ENCODE measurements at places on chromosomes 5 and 9.
A peak's percentile ranks its signal among the peaks of the same experiment; 100 is the strongest.

DNA sequence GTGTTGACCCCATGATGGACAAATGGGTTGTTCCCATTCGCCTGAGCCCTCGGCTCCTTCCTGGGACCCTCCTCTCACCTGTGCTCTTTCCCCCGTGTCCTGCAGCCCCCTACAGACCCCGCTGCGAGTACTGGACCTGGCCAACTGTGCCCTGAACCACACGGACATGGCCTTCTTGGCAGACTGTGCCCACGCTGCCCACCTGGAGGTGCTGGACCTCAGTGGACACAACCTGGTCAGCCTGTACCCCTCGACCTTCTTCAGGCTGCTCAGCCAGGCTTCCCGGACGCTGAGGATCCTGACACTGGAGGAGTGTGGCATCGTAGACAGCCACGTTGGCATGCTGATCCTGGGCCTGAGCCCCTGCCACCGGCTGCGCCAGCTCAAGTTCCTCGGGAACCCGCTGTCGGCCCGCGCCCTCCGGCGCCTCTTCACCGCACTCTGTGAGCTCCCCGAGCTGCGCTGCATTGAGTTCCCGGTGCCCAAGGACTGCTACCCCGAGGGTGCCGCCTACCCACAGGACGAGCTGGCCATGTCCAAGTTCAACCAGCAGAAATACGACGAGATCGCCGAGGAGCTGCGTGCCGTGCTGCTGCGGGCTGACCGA lies 3.4 kb downstream of the LRRC14B start:
- DNase-seq, result no peak

GRCh38 chr5:36523450-36523849 lies 83.0 kb upstream of the SLC1A3 start:
- no peak for DNase-seq

DNA sequence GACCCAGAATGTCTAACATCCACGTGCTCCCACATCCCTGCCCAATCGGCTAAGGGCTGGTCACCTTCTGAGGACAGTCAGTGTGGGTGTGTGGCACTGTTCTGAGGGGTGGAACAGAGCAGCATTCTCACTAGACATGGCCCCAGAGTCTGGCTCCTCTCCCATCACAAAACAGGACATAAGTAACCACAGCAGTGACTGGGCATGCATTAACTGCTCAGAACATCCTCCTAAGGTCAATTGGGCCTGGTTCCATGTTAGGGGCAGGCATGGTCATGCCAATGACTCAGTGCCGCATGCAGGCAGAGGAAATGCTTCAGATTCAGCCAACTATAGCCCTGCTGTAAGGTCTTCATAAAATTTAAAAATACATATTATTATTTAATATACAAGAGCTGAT lies 12.9 kb downstream of the MACROH2A1 start:
- DNase-seq, result no peak

DNA sequence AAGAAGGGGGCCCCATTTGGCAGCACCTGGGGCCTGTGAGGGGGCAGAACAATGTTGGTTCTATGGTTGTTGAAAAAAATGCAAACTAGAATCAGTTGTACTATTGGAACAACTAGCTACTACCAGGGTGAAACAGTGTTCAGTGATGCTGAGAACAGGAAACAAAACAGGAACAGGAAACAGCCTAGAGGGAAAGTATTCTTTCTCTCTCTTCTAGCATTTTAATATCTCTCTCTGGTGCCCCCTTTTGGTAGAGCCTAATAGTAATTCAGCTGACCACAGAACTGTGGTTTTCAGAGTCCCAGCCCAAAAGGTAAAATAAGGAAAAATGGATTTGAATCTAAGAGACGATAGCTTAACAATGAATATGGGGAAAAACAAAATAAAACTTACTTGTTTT lies 138.0 kb upstream of the KCNN2 start:
- DNase-seq, result no peak

DNA sequence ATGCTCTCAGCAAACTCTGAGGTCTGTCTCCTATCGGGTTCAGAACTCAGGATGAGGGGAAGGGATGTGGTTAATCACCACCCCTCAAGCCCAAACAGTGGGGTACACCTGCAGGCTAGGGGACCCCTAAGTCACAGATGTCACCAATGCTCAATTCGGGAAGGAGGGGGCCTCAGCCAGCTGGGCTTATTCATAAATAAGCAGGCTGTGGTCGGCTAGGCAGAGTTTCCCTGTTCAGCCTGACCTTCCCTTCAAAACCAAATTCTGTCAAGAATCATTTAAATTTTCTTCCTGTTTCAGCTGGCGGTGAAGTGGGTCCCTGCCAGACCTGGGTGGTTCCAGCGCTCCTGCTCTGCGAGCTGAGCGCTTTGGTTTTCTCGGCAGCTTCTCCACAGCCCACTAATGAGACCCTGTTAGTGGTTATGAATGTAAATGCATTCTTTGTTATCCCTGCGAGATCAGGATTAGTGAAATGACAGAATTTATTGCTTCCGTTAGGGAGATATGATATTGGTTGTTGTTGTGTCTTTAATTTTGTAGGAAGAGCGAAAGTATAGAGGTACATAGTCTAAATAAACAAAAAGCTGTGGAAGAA lies 68.3 kb downstream of the AK8 start:
- DNase-seq, result no peak

DNA sequence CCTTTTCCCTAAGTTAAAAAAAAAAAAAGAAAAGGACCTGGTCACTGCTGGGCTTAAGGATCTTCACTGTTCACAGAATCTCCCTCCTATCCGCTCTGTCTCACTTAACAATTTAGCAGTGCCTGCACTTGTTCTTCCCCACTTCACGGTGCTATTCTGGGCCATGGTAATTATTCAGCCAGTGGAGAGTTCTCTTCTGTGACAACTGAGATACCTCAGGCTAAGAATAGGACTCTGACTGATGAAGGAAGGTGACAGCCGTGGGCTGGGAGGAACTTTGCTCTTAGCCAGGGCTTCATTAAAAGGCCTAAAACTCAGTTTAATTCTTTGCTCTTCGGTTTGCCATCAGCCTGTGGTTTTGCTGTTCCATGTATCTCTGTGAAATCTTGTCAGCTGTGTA lies 51.9 kb upstream of the ENTREP1 start:
- no peak for DNase-seq

GRCh38 chr9:3285365-3286161 lies 240.2 kb downstream of the RFX3 start:
- DNase-seq, result peak; percentile 35

DNA sequence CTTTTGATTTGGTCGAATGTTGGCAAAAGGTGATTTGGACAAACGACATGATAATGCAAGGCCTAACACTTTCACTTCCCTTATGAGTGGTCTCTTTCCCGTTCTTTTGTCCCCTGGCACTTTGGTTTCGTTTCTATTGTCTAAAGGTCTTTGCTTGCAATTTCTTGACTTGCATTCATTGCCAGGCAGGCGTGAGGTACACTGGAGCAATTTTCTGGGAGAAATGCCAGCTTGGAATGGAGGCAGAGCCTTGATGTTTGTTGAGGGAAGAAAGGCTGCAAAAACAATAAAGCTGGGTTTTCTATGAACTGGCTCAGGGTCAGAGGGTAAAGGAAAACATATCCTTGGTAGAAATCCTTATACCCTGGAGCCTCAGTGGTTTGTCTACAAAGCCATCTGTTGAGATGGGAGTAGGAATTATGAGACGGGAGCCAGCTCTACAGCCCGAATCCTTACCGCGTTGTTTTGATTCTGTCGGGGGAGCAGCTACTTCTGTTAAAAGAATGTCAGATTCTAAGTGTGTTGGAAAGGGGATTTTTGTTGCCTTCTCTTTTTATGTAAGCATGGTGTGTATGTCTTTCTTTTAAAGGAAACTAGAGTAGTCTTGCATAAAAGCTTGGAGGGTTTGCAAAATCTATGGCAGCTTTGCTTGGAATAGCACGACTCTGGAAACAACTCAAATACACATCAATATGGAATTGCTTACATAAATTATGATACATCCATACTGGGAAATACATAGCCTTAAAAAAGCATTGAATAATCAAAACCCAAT lies 158.9 kb downstream of the RMI1 start:
- DNase-seq, result no peak

DNA sequence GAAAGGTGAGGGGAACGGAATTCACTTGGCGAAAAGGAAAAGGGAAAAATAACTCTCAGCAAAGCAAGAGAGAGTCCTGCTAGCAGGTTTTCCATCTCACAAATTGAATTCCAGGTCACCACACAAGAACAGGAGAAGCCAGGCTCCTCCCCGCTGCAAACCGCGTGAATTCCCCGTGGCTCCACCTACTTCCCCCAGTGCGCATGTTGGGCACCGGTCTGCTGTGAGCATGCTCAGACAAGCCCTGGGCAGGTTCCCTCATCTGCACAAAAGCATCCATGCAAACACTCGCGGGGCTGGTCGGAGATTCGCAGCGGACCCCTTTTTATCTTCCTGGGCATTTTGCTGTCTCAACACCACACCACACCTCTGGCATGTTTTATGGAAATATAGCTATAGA lies 58.5 kb upstream of the S1PR3 start:
- no peak for DNase-seq

DNA sequence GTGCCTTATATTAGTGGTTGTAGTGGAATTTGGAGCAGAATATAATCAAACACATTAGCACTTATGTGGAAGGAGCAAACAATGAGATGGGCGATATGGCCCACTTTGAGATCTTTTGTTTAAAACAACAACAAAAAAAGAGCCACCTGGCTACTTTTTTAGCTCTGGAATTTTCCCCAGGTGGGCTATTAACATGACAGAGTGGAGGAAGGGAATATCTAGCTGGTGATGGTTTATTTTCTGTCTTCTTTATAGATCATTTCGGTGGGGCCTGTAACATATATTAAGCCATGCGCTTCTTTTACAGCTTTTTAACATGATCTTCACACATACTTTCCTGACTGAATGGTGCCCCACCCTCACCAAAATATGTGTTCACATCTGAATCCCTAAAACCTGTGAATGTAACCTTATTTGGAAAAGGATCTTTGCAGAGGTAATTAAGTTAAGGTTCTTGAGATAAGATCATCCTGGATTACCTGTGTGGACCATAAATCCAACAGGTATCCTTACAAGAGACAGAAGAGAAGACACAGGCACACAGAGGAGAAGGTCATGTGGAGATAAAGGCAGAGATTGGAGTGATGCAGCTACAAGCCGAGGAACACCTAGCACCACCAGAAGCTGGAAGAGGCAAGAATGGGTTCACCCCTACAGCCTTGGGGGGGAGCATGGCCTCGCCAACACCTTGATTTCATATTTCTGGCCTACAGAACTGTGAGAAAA lies 16.6 kb upstream of the ENTREP1 start:
- DNase-seq, result no peak

GRCh38 chr9:131627648-131628458 lies 82.5 kb downstream of the PRRT1B start:
- DNase-seq, result no peak

GRCh38 chr9:26263478-26263877 lies 585.2 kb upstream of the TUSC1 start:
- DNase-seq, result no peak

GRCh38 chr5:164220522-164220921 lies 715.1 kb downstream of the MAT2B start:
- DNase-seq, result no peak

DNA sequence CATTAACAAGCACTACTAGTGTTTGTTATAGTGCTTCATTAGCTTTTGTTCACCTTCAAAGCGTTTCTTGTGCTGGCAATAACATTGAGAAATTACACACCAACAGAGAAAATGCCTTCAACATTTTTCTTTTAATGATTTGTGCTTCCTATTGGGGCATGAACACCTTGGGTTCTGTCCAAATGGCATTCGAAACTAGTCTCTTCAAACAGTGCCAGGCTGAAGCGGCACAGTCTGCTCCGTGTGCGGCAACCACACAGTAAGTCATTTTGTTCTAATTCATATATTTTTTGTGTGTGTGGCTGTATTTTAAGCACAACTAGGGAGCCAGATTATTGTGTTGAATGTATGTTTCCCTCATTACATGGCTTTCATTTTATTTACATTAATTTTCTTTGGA lies 414.7 kb upstream of the SGCD start:
- no peak for DNase-seq

- DNase-seq, result no peak
Measured at GRCh38 chr9:136426787-136427186, 12.9 kb downstream of the INPP5E start.

- no peak for DNase-seq
Measured at GRCh38 chr9:77022783-77023440, 3.5 kb downstream of the FOXB2 start.

DNA sequence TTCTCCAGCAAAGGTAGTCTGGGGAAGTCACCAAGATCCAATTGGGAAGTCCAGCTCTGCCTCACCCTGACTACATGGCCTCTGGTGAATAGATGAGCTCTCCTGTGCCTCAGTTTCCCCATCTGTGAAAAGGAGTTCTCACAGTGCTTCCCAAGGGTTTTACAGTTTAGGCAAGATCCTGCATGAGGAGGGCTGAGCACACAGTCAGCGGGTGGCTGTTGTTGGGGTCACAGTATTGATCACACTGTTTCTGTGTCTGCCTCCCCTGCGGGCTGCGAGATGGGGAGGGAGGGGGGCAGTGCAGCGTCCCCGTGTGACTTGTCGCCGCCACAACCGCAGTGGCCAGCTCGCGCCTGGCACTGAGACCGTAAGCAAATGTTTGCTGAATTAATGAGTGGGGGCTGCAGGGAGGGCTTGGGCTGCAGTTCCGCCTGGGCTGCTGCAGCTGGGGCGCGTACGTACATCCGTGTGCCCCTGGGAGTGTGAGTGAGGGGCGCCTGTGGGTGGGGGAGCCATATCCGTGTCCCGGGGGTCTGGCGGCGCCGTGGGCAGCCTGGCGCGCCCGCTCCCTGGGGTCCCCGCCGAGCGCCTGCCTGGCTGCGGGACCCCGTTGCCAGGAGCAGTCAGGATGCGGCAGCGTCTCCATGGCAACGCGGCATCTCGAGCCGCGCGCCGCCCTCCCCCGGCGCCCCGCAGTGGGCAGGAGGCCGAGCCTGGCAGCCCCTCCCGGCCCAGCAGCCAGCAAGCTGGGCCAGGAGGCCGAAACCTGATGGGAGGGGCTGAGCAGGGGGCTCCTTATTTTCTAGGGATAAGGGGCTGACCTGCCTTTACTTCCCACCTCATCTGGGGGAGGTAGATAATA lies 31.4 kb upstream of the PSD2 start:
- DNase-seq, result no peak

DNA sequence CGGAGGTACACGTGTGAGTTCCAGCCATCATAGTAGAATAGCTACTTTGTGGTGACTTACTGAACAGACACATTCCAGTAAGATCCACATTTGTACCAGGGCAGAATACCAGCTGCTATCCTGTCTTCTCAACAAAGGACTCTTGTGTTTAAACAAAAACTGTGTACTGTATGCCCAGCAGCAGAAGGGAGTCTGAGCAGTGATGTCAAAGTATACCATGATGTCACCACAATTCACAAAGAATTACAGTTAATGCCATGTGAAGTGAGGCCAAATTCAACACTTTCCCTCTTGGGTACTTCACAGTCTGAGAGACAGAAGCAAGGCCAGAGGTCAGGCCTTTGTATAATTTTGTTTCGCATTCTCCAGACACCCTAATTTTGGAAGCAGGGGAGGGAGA lies 137.0 kb downstream of the ADAMTSL1 start:
- DNase-seq, result no peak

GRCh38 chr9:84834426-84834825 lies 164.9 kb downstream of the NTRK2 start:
- no peak for DNase-seq

GRCh38 chr5:143086908-143087637 lies 316.4 kb downstream of the NR3C1 start:
- peak; percentile 79 for DNase-seq

GRCh38 chr5:59317774-59318205 lies 575.7 kb downstream of the PDE4D start:
- no peak for DNase-seq
